ENCODE measurements at places on chromosomes 7 and 10.

DNA sequence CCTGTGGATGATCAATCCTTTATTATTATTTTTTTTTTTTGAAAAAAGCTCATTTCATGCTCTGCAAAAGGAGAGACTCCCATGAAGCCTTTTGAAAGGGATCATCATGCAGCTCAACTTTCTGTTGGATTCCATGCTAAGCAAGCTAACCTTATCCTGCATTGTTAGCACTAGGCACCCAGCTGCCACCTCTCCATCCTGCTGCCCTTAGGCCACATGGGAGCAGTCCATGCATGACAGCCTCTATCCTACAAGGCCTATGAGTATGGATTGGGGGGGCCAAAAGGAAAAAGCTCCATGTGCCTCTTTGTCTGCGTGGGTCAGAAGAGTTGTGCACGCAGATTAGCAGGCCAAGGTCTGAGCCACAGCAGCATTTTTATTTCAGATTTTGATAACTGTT lies 19.2 kb downstream of the SMNDC1 start:
- DNase-seq: no peak

- no peak for DNase-seq
Observed at GRCh38 chr7:25385506-25386136, 157.3 kb upstream of the NPVF start.

GRCh38 chr10:62121187-62121530 lies 147.5 kb downstream of the RTKN2 start:
- DNase-seq: no peak

DNA sequence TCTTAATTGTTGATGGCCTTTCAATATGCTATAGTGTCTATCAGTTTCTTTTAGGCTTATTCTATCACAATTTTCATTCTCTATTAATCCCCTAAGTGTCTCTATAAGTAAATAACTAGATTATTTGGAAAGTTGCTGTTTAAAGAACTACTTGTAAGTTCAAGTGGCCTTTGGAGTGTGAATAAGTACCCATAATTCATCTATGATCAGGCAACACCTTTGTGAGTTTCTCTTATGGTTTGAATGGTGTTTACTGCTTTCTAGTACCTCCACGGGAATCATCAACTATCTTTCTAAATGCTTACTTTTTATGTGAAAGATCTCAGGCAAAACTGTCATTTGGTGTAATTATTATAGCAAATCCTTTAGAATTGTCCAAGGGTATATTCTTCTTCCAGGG lies 166.7 kb downstream of the POU6F2 start:
- no peak for DNase-seq

- no peak for DNase-seq
Observed at GRCh38 chr10:30758338-30758737, 128.8 kb upstream of the LYZL2 start.

DNA sequence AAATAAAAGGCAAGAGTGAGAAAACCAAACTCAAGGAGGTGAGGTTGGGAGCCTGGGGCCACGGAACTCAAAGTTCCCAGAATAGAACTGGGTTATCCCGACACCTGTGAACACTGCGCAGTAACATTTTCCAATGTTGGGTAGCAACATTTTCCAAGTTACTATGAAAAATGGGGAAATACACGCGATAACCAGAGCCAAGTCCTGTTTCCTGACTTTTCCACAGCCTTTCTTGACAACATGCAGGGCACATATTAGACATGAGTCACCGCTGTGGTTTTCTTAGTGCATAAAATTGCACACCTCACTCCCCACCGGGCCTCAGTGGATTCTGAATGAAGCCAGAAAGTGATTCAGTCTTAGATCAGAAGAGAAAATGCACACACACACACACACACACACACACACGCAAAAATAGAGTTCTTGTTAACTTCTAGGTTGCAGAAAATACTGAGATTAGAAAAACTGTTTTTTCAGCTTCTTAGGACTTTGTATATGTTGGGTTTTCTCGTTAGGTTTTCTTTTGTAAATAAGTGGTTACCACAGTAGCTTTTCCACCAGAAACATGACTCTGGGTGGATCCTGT lies 70.0 kb downstream of the CAMK1D start:
- DNase-seq: no peak

GRCh38 chr10:93813507-93814465 lies 56.0 kb downstream of the LGI1 start:
- DNase-seq: no peak

GRCh38 chr7:99631295-99632109 lies 14.8 kb downstream of the ZSCAN25 start:
- DNase-seq: no peak

DNA sequence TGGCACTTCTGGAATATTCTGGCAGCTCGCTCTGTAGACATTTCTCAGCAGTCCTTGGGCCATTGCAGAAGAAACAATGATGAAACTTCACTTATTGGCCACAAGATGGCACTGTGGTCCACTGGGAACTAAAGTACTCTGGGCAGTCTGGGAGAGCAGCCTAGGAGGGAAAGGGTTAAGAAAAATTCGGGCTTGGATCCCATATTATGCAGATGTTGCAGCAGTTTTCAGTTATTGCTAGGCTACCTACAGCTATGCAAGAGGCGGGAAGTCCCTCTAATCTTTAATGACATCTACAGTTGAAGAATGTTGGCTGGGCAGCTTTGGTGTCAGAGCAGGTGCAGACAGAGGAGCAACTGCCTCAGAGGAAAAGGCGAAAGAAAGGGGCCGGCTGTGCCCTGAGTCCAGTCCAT lies 201.7 kb upstream of the PRSS58 start:
- no peak for DNase-seq

DNA sequence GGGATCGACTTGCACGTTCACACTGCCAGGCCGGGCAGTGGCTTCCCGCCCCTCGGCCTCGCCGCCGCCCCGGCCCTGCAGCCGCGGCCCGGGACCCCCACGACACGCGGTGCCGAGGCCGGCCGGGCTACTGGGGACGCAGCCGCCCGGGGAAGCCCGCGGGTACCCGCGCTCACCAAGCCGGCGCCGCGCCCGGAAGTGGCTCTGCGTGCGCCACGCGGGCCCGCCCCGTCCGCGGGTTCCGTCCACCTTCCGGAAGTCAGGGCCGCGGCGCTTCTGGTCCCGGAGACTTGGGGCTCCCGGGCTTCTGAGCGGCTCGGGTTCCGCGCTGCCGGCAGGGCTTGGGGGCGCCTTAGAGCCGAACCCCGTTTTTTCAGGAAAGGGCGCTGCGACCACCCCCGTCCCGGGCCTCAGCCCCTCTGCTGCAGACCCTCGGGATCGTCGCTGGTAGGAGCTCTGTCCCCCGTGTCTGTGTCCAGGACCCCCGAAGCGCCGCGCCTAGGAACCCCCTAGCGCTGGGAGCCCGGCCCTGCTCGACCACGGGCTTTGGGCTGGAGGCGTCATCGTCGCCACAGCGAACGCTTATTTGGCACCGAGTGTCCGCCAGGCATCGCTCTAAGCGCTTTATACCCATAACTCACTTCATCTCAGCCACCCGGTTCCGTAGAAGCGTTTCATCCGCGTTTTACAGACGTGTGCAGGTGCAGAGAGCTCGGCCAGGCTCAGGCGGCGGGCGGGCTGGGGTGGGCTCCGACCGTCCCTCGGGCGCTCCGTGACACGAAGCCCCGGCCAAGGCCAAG lies at the start of gene PSMG3:
TSS of gene PSMG3 (minus strand) at position 200 of the 800 bp plus-strand sequence. CDS start 693 bp downstream, outside the sequence.
- DNase-seq: peak; percentile 83

DNA sequence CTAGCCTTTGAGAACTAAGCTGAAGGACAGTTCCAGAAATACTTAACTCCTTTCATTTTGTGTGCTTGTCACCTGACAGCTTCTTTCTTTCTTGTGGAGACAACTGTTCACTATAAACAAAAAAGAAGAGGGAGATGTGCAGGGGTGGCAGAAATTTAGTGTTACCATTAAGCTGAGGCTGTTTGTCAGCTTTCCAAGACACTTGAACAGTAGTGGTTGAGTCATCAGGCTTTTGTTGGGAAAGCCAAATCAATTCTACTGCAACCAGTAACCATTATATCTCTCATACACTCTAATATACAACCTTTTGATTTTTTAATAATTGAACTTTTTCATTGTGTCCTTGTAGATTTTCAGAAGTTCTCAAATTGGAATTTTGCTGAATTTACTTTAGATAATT lies 75.3 kb downstream of the POLL start:
- DNase-seq: no peak

DNA sequence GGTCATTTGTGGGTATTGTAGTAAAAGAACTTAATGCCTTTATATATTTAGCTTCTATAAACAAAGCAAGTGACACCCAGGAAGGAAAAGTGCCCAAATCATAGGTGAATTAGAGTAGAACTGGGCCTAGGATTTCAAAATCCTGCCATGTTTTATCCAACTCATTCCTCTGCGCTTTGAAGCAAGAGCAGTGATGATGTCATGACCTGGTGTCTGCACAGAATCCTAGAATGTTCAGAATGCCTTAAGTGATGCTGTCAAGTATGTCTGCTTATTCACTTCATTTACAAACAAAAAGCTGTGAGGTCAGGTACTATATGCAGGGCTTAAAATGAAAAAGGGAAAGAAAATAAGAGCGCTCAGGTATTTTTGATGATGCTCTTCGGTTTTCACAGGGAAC lies 737.2 kb upstream of the ANKRD30A start:
- DNase-seq: no peak

- no peak for DNase-seq
Observed at GRCh38 chr10:3873728-3874461, 88.9 kb upstream of the KLF6 start.

- DNase-seq: no peak
Observed at GRCh38 chr7:155506854-155507337, 39.5 kb downstream of the CNPY1 start.

GRCh38 chr7:40595832-40596231 lies 461.0 kb downstream of the SUGCT start:
- no peak for DNase-seq
